ENCODE measurements at places on chromosomes 5 and 9. TPM values are rescaled to one million over a fixed set of nuclear protein-coding genes. Genes with fewer than 3 reads are reported as not detected.
A peak's percentile ranks its signal among the peaks of the same experiment; 100 is the strongest.

GRCh38 chr5:54062958-54063357 lies 247.4 kb downstream of the ARL15 start:
- no peak for DNase-seq

GRCh38 chr9:90729351-90729750 lies 72.3 kb upstream of the SYK start:
- no peak for DNase-seq

The SAPCD2 gene
- total RNA-seq: 0.42 TPM

GRCh38 chr9:63817622-63818518 lies 1467.1 kb downstream of the FOXD4L5 start:
- DNase-seq: peak; percentile 95

DNA sequence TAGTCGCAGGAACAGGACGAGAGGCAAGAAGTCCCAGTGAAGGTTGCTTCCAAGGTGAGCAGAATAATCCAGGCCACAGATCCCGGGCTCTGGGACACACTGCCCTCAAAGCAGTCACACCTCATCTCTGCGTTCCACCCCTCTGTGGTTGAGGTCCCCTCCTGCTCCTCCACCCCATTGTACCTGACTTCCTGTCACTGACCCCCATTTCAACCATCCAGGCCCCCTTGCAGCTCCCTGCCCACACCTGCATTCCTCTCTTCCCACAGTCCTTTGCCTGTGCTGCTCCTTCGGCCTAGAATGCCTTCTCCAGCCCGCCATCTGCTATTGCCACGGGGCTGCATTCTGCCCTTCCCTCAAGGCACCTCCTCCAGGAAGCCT lies 73.5 kb downstream of the PAX5 start:
- DNase-seq: peak; percentile 83

GRCh38 chr5:94901191-94901979 lies 282.9 kb downstream of the SLF1 start:
- DNase-seq: no peak

GRCh38 chr5:158979749-158980521 lies 119.8 kb downstream of the EBF1 start:
- DNase-seq: no peak

- DNase-seq: no peak
Measured at GRCh38 chr5:87243161-87243844, 24.4 kb upstream of the RASA1 start.

DNA sequence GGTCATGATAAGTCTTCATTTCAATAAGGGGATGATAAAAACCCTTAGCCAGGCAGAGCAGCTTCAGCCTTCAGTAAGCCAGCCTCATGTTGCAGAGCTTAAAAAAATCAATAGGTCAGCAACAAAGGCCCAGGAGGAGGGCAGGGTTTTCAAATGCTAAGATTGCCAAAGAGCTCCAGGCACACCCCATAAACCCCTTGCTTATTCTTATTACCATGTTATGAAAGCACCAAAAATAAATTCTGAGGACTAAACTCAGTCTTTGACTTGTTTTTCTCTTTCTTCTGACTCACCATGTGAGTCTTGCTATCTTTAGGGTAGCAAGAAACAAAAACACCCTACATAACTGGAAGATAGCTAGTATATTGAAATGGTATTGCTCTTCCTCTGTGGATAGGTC lies 317.1 kb downstream of the KCTD16 start:
- no peak for DNase-seq

- no peak for DNase-seq
Measured at GRCh38 chr5:949815-950560, 57.3 kb downstream of the TRIP13 start.

- DNase-seq: no peak
Measured at GRCh38 chr5:39337252-39337915, 26.9 kb downstream of the C9 start.

DNA sequence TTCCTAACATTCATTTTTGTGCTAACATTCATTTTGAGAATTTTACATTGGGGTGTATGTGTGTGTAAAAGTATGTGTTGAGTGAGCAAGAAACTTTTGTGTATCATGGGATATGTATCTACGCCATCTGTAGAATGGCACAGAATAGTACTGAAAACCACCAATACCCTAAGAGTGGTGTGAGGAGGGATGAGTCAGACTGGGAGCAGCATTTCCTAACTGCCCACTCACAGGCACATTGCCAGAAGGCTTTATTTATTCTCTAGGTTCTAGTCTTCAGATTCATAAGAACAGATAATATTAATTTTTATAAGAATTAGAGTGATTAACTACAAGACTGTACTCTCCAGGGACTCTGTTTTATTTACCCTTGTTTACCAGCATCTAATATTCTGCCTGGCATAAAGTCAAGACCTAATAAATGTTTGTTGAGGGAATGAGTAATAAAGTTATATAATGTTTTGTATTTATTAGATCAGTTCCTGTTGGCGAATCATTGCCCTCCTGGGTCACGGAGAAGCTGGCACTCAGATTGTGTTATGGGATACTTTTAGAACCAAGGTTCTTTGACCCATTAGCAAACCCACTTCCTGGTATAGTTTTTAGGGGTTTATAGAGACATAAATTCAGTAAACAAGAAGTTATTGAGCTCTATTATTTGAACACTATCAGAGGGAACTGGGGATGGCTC lies 159.1 kb upstream of the PPP2R2B start:
- DNase-seq: no peak

The FOXD4L5 gene
- total RNA-seq: not detected

The HBEGF gene
- 48.5 TPM for total RNA-seq

- DNase-seq: peak; percentile 67
Measured at GRCh38 chr9:138099803-138100598, 222.4 kb downstream of the CACNA1B start.

DNA sequence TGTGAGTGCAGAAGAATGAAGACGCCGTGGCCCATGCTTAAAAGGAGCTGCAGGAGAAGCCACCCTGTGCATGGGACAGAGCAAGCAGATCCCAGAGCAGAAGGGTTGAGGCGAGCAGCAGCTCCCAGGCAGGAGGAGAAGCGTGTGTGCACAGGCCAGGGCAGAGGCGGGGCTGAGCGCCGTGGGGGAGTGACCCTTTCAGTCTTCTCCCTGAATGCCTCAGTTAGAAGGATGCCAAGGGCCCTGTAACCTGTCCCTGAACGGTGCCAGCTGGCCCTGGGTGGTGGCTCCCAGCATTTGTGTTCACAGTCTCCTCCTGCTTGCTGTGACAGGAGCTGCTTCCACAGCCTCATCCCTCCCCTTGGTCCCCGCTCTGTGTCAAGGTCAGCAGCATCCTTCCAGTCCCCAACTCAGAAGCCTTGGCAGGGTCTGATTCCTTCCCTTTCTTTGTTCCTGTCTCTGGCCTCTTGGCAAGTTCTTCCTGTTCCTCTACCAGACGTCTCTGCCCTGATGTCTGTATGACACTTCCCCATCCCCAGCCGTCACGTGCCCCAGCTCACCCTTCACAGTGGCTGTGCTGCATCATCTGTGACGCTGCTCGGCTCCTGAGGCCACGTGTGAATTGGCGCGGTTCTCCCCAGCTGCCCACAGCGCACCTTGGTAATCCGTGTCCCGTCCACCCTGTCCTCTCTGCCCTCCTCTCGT lies 5.2 kb downstream of the EXOC3 start:
- DNase-seq: peak; percentile 89

DNA sequence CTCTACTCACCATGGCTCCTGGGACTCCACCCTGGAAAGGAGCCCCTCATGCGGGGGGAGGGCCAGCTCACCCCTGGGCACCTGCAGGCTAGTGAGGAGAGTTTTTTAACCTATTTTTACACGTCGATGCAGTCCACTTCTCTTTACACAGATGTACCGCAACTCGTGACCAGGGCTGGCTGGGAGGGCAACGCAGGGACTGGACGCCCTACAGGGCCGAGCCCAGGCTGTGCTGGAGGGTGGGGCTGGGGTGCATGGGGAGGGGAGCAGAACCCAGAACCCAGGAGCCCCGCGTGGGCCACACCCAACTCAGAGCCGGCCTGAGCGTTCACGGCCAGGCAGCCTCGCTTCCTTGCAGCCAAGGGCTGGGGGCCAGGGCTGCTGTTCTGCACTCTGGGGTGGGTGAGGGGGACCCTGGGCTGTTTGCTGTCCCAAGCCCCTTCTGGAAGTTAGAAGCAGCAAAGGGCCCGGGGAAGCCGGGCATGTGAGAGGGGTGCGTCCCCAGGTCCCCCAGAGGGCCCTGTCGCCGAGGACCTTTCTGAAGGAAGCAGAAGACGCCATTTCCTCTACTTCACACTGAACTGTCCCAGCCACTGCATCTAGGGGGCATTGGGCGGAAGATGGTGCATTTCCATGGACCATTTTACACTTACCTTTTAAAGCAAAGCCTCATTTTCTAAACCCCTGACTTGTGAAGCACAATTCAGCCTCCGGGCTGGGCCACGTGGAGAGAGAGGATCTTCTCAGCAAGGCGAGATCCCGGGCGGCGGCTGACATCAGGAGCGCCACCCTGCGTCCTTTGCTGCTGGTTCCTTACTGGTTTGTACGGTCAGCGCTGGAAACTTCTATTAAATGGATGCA lies 90.5 kb downstream of the KCNT1 start:
- DNase-seq: no peak

The BHMT2 gene
- 60.6 TPM for total RNA-seq

DNA sequence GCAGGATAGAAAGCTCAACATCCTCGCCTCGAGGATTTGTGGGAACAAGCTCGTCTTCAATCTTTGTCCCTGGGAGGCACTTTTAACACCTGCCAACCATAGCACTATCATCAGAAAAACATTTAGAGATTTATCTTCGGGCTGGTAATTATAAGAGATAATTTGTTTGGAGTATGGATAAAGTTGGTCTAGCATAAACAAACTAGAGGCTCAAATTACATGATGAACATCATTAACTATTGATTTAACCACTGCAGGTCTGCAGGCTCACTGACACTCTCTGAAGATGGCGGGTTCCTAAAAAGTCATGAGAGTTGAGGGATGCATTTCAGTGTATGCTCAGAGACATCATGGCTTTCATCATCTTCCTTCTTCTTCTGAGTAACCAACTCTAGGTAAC lies 25.8 kb upstream of the PCA3 start:
- DNase-seq: no peak

The SPINK4 gene
- not detected for total RNA-seq

DNA sequence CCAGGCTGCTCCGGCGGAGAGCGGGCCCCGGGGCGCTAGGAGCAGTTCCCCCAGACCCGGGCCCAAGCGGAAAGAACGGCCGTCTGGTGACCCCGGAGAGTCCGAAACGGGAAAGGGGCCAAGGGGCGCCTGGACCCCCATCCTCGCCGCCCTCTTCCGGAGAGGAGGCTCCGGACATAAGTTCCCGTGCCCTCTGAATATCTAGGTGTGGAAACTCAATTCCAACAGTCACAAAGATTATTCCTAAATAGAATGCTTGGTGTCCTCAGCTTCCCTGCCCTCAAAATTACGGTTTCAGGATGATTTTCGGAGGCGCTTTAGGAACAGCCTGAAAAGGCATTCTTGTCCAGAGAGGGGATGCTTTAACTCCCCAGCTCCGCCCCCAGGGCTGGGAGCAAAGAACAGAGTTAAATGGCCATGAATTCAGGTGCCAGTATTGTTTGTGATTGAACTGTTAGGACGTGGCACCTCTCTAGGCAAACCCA lies 681 bp upstream of the LHFPL2 start:
- DNase-seq: no peak

DNA sequence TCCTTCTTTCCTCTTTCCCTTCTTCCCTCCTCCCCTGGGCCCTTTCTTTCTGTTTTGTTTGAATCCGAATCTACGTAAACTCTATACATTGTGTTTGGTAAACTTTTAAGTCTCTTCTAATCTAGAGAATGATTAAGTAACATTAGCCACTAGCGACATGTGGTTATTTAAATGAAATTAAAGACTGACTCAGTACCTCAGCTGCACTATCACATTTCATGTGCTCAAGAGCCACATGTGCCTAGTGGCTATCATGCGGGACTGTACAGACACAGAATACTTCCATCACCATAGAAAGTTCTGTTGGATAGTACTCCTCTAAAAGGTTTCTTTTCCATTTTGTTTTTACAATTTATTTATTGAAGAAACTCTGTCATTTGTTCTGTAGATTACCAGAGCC lies 29.0 kb downstream of the DCTN4 start:
- no peak for DNase-seq

DNA sequence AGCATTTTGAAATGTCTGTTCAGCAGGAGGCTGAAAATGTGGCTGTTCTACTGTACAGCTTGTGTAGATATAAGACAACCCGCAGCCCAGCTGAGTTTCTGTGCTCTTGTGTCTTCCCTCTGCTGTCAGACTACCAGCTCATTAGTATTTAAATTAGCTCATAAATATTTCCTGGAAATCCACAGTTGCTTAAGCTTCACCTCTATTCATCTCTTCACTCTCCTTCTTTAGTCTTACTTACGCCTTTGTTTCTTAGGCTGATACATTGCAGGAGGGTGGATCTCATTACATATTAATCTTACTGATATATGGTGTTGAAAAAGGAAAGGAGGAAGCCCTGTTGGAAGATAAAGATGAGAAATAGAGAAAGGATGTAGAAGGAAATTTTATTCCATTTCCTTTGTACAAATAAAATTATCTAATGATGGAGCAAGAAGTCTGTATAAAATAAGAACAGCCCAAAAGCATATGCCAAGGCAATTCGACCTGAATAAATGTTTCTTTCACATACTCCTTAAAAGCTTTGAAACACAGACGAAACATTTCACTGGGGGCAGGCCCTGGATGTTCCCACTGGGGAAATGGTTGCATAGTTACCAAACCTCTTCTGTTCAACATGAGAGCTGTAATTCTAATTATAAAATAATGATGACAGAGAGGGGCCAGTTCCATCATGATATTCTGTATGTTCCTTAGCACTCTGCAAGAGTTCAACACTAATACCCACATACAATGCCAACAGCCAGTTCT lies 111.8 kb upstream of the APC start:
- no peak for DNase-seq

The GPR150 gene
- total RNA-seq: 0.32 TPM

GRCh38 chr9:131642496-131643083 lies 97.3 kb downstream of the PRRT1B start:
- peak; percentile 47 for DNase-seq

DNA sequence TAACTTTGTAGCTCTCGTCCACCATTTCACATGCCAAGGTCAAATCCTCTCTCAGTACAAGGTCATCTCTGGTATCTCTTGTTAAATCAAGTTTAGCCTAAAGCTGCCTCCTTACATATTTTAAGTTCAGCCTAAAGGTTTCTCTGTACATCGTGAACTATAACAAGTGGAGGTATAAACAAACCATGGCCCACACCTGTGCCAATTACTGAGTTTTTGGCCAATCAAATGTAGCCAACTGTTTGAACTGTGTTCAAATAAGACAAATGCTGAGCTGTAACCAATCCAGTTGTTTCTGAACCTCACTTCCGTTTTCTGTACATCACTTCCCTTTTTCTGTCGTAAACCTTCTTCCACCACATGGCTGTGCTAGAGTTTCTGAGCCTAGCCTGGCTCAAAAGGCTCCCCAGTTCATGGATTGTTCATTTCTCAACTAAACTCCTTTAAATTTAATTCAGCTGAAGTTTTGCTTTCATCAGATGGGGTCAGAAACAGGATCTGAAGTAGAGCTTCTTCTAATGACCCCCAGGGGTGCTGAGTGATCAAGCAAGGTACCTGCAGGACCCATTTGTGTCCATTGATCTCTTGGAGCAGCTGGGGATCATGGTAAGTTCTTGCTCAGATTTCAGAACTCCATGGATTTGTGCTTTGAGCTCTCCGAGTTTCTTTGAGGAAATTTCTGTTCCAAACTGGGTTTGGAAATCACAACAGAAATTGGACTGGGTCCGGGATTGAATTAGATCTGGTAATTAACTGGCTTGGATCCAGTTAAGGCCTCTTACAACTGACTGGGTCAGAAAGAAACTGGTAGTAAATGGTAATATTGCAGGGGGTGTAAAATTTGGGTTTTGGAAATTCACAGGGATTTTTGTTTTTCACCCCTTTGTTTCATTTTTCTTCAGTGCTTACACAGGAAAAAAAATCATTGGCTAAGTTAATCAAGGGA lies 11.0 kb upstream of the NANS start:
- no peak for DNase-seq

The ZNF462 gene
- 45.2 TPM for total RNA-seq
